ENCODE measurements at places on chromosomes 7 and 10.

- no peak for DNase-seq
Measured at GRCh38 chr7:30185496-30185895, 50.7 kb downstream of the MTURN start.

GRCh38 chr10:75061709-75062505 lies 49.5 kb upstream of the SAMD8 start:
- DNase-seq, result no peak

- DNase-seq, result peak; percentile 14
Measured at GRCh38 chr7:12583176-12583575, 12.7 kb downstream of the SCIN start.

DNA sequence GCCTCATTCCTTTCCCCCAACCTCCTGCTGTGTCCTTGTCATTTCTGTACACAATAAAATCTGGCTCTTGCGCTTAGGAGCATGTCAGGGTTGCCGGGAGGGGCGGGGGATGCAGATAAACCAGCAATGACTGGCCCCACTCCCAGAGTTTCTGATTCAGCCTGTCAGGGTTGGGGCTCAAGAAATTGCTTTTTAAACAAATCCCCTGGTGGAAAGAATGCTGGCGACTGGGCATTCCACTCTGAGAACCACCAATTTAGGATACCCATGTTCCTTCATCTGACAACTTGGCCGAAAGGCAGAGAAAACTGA lies 376.4 kb downstream of the TCERG1L start:
- DNase-seq, result no peak

GRCh38 chr10:42958142-42958868 lies 118.6 kb upstream of the RET start:
- no peak for DNase-seq

GRCh38 chr10:4131407-4132215 lies 346.6 kb upstream of the KLF6 start:
- DNase-seq, result peak; percentile 94

GRCh38 chr7:135327458-135327857 lies 93.8 kb downstream of the STRA8 start:
- DNase-seq, result no peak

DNA sequence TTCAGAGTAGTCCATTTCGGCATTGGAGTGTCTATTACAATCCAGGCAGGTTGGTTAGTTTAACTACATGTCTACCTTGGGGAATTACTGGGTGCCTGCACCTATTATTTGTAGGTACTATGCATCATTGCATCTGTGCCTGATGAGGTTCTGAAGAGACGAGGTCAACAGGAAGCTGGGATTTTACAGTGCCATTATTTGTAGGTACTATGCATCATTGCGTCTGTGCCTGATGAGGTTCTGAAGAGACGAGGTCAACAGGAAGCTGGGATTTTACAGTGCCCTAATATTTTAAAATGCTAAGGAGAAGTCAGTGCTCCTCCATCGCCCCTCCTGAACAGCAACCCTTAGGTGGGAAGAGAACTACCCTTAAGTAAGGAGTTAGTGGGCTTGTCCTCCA lies 41.7 kb downstream of the NPY start:
- no peak for DNase-seq

DNA sequence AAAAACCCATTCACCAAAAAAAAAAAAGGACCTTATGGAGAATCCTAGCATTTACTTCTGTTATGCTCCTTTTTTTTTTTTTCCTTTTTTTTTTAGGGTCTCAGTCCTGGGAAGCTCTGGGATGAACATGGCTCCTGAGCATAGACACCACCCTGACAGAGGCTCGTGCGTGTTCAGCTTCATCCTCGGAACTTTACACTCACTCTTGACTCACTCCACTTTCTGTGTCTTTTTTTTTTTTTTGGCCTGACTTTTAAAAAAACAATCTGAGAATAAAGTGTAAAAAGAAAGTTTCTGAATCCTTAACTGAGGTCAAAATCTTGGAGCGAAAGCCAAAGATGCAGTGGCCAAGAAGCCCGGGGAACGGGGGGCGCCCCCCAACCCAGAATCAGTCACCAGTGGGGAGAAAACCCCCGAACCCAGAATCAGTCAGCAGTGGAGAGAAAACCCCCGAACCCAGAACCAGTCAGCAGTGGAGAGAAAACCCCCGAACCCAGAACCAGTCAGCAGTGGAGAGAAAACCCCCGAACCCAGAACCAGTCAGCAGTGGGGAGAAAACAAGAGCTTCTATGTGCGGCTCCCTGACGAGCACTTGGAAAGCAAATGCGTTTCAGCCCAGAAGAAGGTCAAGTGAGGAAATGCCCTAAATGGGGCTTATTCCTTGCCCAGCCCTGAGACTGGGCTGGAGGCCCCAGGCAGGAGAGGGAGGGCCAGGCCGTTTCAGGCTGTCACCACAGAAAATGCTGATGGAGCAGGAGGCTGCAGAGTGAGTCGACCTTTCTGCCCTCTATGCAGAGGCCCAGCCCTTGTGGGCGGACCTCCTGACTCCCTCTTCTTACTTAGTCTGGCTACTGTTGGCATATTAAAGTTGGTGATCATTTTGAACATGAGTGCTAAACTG lies 19.0 kb upstream of the PFKP start:
- peak; percentile 55 for DNase-seq

DNA sequence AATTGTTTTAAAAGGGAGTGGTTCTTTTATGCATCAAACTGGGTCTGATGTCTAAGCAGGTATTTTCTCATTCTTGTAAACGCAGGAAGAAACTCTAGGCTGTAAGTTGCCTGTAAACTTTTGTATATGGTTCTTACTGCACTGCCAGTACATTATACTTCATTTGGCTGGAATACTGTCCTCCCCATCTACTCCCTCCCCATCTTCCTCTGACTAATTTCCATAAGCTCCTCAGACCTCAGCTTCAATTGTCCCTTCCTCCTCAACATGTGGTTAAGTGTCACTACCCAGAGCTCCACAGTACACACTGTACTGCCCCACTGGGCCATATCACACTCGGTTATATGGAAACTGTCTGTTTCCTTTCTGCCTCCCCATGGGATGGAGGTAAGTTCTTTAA lies 161.4 kb upstream of the MDFIC start:
- DNase-seq, result no peak

GRCh38 chr10:34133406-34133805 lies 681.7 kb downstream of the PARD3 start:
- no peak for DNase-seq

DNA sequence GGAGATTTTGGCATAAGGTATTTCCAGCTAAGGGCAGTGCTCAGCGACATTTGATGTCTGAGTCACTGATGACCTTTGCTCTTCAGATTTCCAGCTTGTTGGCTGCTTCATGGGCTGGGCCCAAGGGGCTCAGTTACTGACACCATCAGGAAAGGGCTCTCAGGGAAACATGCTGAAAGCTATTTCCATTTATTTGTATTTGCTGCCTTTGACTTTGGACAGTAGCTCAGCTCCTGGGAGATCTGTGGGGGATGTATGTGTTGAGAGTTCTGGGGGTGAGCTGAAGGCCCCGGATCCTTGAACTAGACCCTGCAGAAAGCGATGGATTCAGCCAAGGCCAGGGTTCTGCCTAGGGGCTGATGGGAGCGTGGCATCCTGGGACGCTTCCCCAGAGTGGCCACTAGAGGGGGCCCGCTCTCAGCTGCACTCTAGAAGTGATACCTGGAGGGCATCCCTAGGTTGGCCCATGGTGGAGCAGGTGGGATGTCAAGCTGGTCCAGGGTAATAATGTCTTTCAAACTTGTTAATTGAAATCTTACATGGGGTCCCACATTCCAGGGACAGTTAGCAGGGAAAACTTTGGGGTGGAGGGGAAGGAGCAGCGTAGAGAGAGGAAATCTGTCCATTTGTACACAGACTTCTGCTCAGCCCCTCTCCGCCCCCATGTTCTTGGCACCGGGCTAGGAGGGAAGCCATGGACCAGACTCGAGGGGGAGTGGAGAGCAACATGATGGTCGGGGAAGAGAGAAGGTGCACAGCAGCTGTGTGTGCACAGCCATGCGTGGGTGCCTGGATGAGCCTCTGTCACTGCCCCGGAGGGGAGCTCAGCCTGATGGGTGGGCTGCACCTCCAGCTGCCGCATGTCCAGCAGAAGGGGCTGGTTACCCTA lies 3.0 kb upstream of the BTBD16 start:
- DNase-seq, result peak; percentile 18

- no peak for DNase-seq
Measured at GRCh38 chr10:90396721-90397120, 461.1 kb downstream of the HTR7 start.

DNA sequence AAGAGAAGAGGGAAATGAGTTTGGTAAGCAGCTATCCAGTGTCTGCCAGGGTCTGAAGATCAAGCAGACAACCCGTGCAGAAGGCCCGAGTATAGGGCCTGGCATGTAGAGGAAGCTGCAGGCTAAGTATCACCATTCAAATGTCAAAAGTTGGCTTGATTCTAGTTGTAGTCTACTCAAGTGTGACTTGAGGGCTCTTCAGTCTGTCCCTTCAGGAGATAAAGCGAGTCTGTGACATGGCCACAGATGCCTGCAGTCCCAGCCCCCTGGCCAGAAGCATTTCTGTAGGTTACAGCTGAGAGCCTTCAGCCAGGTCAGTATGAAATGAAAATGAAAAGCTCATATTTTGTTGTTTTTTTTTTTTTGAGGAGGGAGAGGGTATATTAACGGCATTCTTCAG lies 97.8 kb upstream of the EEPD1 start:
- DNase-seq, result no peak

DNA sequence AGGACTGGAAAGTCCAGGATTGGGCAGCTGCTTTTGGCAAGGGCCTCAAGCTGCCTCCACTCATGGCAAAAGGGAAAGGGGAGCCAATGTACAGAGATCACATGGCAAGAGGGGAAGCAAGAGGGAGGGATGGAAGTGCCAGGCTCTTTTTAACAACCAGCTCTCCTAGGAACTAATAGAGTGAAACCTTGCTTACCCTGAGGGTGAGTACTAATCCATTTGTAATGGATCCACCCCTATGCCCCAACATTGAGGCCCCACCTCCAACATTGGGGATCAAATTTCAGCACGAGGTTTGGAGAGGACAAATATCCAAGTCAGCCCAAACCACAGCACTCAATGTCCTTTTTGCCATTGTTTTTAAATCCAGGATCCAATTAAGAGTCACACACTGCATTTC lies 12.5 kb downstream of the HABP2 start:
- DNase-seq, result no peak

- DNase-seq, result no peak
Measured at GRCh38 chr7:113120647-113121046, 2.3 kb upstream of the SMIM30 start.

DNA sequence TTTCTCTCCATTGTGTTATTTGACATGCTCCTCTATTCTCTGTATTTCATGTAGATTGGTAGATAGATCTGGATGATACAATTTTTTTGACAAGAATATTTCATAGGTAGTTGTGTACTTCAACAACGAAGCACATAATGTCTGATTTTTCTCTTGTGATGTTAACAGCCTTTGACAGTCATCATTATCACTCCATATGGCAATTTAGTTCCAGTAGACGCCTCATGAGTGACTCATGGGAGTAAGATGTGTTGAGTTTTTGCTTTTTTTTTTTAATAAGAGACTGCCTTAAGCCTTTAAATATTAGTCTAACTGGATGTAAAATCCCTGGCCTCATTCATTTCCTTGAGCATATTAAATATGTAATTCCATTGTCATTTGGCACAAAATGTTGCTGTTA lies 123.5 kb upstream of the ZNF32 start:
- no peak for DNase-seq

DNA sequence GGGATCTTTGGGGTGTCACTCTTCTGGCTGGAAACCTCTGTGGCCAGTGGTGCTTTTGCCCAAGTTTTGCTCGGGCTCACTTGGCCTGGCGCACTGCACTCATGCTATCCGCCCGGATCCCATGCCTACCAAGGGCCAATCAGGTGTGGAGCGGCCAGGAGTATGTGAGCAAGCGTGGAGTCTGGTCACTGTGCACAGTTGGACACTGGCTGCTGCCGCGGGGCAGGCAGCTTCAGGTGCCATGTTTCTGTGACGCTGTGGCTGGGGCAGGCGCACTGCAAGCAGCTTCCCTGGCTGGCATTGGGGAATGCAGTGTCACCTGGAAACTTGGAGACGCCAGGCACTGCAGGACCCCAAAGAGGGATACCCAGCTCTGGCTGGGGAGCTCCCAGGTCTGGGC lies 45.3 kb downstream of the NEUROG3 start:
- DNase-seq, result no peak

DNA sequence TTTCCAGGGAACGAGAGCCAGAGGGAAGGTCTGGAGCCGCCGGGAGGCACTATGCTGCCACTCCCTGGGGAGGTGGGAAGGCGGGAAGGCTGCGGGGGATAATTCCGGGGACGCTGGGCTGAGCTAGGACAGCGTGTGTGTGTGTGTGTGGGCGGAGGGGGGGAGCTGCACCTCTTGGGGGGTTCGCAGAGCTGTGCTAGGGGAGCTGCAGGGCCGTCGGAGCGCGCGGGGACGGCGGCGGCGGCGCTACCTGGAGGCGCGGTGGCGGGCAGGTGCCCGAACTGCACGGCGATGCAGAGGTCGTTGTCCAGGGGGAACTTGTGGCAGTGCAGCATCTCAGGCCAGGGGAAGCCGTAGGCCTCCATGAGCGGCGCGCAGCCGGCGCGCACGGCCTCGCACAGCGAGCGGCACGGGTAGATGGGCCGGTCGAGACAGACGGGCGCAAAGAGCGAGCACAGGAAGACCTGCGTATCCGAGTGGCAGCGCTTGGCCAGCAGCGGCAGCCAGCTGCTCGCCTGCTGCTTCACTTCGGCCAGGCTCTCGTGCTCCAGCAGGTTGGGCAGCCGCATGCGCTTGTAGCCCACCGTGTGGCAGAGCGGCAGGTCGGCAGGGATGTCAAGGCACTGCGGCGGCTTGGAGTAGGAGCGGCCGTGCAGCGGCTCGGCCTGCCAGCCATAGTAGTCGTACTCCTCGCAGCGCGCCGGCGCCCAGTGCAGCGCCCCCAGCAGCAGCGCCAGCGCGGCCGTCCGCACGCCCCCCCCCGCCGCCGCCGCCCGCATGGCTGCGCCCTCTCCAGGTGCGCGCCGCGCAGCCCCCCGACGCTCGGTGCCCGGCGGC lies 526 bp downstream of the SFRP5 start:
- DNase-seq, result peak; percentile 52

DNA sequence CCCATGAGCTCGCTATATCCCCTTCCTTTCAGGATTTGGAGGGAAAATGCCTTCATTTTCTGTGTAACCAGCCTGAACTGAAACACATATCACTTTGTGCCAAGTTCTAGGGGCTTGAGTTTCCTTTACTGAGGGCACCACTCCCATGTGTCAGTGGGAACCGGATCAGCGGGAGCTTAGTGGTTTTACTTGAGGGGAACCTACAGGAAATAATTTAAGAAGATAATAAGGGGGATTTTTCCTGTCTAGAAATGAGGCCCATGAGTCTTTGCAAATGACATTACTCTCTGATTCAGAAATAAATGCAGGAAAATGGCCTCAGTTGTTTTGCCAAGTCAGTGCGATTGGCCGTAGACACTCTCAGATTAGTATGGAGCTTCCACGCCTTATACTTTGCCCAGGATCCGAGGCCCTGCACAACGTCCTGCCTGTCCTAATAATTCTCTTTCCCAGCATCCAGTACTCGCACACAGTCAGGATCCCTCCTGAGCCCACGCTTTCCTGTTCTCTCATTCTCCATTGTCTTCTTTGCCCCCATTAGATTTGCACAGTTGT lies 86.4 kb upstream of the LYZL1 start:
- no peak for DNase-seq

GRCh38 chr7:66571568-66571967 lies 57.1 kb upstream of the KCTD7 start:
- DNase-seq, result no peak

GRCh38 chr10:122263971-122264370 lies 7.1 kb upstream of the BTBD16 start:
- DNase-seq, result peak; percentile 91

Data from iris pigment epithelial cell (primary cell).